ENCODE measurements at places on chromosomes 12 and 14.
A peak's percentile ranks its signal among the peaks of the same experiment; 100 is the strongest.

GRCh38 chr12:13205809-13206559 is 9.5 kb downstream of the EMP1 start:
- H3K27me3 ChIP-seq, result no peaks in the 10 kb centered on the region
- peaks cover 4% of the 10 kb centered on the region for H3K36me3 ChIP-seq
- peak; percentile 77 for DNase-seq

DNA sequence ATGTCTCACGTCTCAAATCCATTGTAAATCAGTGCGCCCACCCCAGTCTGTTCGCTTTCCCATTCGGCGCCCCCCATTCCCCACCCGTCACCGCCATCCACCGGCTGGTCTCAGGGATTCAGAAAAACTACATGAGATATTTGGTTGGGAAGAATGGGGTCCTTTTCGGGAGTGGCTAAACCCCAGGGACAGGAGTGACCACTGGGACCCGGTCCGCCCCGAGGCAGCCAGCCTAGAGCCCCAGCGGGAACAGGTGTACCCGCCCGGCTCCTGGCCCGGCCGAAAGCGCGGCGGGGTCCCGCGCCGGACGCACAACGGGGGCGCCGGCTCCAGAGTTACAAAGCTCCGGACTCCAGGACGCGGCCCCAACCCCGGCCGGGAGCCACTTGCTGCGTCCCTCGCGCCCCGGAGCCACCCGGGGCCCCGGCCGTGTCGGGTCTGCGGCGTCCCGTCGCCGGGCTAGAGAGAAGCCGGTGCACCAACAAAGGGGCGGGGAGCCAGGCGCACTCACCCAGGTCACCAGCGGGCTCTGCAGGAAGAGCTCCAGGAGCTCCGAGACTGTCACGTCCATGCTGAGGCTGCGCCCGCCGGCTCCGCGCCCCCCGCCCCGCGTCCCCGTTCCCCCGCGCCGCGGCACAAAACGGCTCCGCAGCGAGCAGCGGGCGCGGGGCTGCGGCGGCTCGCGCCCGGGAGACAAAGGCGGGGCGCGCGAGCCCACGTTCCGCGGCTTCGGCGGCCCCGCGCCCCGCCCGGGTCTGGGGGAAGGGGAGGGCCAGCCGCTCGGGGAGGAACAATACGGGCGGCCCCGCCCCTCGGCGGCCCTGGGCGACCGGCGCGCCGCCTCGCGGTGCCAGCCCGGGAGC is at the start of gene CCDC88C:
Gene CCDC88C, minus strand, starts transcription at position 701 of the 863 bp plus-strand sequence. Its CDS starts 130 bp downstream, at position 571.
- DNase-seq, result no peak
- H3K27ac ChIP-seq, result peak within 1 kb of the TSS; percentile 83
- peaks cover 32% of the 10 kb centered on the region for H3K36me3 ChIP-seq
- H3K4me3 ChIP-seq, result peak within 1 kb of the TSS; percentile 86

GRCh38 chr12:121117226-121117777 is 15.4 kb upstream of the P2RX7 start:
- no peaks in the 10 kb centered on the region for H3K4me1 ChIP-seq
- no peak overlapping the region for H3K27ac ChIP-seq
- no peak overlapping the region for H3K4me3 ChIP-seq
- H3K36me3 ChIP-seq, result no peaks in the 10 kb centered on the region

- H3K4me1 ChIP-seq, result peaks cover 13% of the 10 kb centered on the region
- no peaks in the 10 kb centered on the region for H3K36me3 ChIP-seq
- no peak for DNase-seq
- no peak overlapping the region for H3K27ac ChIP-seq
- H3K27me3 ChIP-seq, result no peaks in the 10 kb centered on the region
These were observed 264.0 kb downstream of the VRK1 start for GRCh38 chr14:97061198-97061597.

GRCh38 chr14:92652413-92653151 is 95.8 kb downstream of the LGMN start:
- no peaks in the 10 kb centered on the region for H3K36me3 ChIP-seq
- no peak for DNase-seq
- no peak overlapping the region for H3K4me3 ChIP-seq
- H3K27me3 ChIP-seq, result no peaks in the 10 kb centered on the region
- H3K4me1 ChIP-seq, result peaks cover 8% of the 10 kb centered on the region

- H3K4me3 ChIP-seq, result no peak overlapping the region
- H3K36me3 ChIP-seq, result peaks cover 5% of the 10 kb centered on the region
- no peak for DNase-seq
- H3K27ac ChIP-seq, result peak overlapping the region; percentile 55
- H3K4me1 ChIP-seq, result peaks cover 9% of the 10 kb centered on the region
These were observed 41.8 kb upstream of the SMUG1 start for GRCh38 chr12:54230555-54230954.

- no peaks in the 10 kb centered on the region for H3K4me1 ChIP-seq
- peaks cover 20% of the 10 kb centered on the region for H3K36me3 ChIP-seq
- H3K27me3 ChIP-seq, result no peaks in the 10 kb centered on the region
- H3K27ac ChIP-seq, result no peak overlapping the region
- H3K4me3 ChIP-seq, result no peak overlapping the region
These were observed 25.9 kb downstream of the CGRRF1 start for GRCh38 chr14:54535646-54536045.

DNA sequence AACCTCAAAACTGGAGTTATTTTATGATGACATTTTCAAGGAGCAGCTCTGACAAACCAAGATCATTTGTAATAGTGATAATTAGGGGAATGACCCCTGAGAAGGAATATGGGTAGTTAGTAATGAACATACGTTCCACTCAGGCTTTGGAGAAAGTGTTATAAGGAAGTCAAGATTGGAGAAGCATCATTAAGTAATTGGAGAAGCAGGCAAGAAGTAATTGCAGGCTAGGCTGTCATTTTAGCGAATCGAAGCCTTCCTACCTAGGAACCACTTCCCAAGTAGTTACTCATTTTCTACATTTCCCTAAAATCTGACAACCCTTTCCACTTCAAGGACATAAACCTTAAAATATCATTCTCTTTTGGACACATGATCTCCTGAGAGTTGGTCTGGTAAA is 1.2 kb downstream of the EDDM3B start:
- no peak for DNase-seq
- no peaks in the 10 kb centered on the region for H3K4me1 ChIP-seq
- no peak overlapping the region for H3K4me3 ChIP-seq
- no peak overlapping the region for H3K27ac ChIP-seq
- no peaks in the 10 kb centered on the region for H3K36me3 ChIP-seq

DNA sequence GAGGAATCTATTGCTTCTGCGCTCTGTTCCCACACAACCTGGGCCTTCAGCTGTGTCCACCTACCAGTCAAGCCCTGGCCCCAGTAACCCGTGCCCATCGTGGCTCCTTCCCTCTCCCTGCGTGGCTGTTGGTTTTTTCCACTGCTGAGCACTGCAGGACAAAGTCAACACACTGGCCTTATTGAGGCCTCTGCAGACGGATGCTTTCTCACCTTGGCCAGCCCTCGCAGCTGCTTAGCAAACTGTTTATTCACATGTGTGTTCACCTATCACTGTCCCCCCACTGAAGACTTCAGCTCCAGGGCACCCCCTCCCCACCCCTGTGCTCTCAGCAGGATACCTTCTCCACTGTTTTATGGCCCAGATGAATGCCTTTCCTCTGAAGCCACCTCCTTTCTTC is 12.8 kb upstream of the GPX2 start:
- peak; percentile 46 for DNase-seq
- H3K27me3 ChIP-seq, result no peaks in the 10 kb centered on the region
- no peaks in the 10 kb centered on the region for H3K4me1 ChIP-seq

- DNase-seq, result no peak
- no peaks in the 10 kb centered on the region for H3K27me3 ChIP-seq
- H3K4me1 ChIP-seq, result no peaks in the 10 kb centered on the region
- H3K27ac ChIP-seq, result no peak overlapping the region
- H3K36me3 ChIP-seq, result peaks cover 31% of the 10 kb centered on the region
- H3K4me3 ChIP-seq, result no peak overlapping the region
These were observed 19.1 kb upstream of the KCNK13 start for GRCh38 chr14:90042496-90043252.

DNA sequence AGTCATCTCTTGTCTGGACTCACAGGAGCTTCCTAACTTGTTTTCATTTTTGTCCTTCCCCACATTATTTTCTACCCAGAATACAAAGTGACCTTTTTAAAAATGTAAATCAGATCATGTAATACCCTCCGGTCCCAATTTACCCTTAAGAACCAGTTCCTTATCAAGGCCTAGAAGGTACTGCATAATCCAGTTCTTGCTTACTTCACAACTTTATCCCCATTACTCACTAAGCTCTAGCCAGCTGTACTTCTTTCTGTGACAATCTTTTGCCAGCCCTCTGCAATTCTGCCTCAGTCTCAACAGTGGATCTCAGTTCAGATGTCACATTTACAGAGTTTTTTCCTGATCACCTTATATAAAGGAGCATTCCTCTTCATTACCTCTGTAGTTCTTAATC is 11.6 kb downstream of the RAP1B start:
- no peaks in the 10 kb centered on the region for H3K27me3 ChIP-seq
- no peak for DNase-seq
- peaks cover 64% of the 10 kb centered on the region for H3K36me3 ChIP-seq
- H3K4me1 ChIP-seq, result peaks cover 25% of the 10 kb centered on the region
- H3K27ac ChIP-seq, result no peak overlapping the region

DNA sequence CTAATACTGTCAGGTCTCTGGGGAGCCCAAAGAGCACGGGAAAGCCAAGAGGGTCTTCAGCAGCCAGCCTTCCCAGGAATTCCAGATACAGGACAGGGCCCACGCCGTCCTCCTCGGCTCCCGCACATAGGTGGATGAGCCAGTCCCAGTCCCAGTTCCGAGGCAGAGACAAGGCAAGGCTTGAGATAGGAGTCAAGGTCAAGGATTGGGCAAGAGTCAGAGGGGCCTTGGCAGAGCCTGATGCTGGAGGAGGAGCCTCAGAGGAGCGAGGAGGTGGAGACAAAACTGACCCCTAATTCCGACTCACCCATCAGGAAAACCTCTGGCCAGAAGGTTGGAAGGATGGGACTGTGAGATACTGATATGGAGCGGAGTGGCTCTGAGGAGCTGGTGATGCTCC is 21.0 kb downstream of the KRT80 start:
- H3K27me3 ChIP-seq, result no peaks in the 10 kb centered on the region
- no peak overlapping the region for H3K27ac ChIP-seq
- peaks cover 11% of the 10 kb centered on the region for H3K4me1 ChIP-seq

GRCh38 chr14:64763085-64763782 is 59.0 kb downstream of the PLEKHG3 start:
- H3K4me1 ChIP-seq, result peaks cover 43% of the 10 kb centered on the region
- peak overlapping the region; percentile 70 for H3K27ac ChIP-seq
- no peak for DNase-seq
- no peaks in the 10 kb centered on the region for H3K36me3 ChIP-seq
- H3K4me3 ChIP-seq, result no peak overlapping the region

GRCh38 chr14:44995196-44995595 is 33.2 kb downstream of the TOGARAM1 start:
- no peak overlapping the region for H3K4me3 ChIP-seq
- DNase-seq, result no peak
- peaks cover 14% of the 10 kb centered on the region for H3K36me3 ChIP-seq
- no peaks in the 10 kb centered on the region for H3K27me3 ChIP-seq
- no peak overlapping the region for H3K27ac ChIP-seq

DNA sequence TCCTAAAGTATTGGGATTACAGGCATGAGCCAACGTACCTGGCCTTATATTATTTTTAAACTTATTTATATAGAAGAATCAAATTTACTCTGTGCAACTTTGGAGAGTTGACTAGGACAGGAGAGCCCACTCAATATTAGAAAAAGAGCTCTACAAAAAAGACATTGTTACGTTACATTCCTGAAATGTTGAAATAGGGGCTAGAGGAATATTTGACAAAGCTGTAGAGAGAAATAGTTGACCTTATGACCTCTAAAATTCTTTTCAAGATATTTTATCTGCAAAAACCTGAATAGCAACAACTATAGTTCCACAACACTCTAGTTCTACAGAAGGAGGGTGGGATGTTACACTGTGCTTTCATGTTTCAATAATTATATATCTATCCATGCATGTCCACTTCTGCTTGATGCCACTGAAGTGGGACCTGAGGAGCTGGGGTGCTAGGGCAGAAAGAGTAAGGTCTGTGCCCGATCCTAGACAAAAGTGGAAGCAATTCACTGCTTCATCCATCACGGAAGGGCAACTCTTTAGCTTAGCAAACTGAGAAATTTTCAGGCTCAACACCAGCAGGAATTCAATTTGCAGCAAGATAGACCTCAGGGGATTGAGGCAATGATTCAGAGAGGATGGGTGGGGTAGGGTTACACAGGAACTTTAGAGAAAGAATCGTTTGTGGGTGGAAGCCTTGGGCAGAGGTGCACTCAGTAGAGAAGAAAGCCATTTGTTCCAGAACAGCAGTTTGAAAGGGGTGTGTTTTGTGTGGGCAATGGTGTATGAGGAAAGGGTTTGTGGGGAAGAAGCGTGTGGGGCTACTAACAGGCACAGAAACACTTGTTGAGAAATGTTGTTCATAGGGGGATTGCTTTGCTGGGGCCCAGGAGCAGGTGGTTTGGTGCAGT is 16.0 kb upstream of the RNASE10 start:
- H3K27me3 ChIP-seq, result no peaks in the 10 kb centered on the region
- DNase-seq, result no peak
- H3K36me3 ChIP-seq, result no peaks in the 10 kb centered on the region
- H3K27ac ChIP-seq, result no peak overlapping the region

DNA sequence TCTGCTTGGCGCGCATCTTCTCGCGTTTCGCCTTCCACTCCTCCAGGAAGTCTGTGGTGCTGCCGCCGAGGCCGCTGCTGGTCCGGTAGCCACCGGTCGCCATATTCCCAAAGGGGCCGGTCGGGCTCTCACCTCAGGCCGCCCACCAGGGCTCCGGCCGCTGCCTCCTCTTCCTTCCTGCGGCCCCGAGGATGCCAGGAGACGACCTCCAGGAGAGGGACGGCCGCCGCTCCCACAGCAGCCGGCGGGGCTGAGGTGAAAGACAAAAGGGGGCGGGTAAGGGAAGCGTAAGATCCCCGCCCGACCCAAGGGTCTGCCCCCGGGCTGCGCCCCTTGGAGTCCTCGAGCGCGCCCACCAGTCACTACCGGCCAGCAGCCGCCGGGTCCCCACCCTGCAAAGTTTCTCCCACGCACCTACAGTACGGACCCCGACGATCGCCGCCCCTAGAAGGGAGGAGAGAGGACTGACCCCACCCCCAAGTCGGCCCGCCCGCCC is 574 bp downstream of the PAWR start:
- no peaks in the 10 kb centered on the region for H3K27me3 ChIP-seq
- peak overlapping the region; percentile 94 for H3K4me3 ChIP-seq
- H3K27ac ChIP-seq, result peak overlapping the region; percentile 97
- H3K36me3 ChIP-seq, result peaks cover 7% of the 10 kb centered on the region
- DNase-seq, result peak; percentile 57
- peaks cover 33% of the 10 kb centered on the region for H3K4me1 ChIP-seq

DNA sequence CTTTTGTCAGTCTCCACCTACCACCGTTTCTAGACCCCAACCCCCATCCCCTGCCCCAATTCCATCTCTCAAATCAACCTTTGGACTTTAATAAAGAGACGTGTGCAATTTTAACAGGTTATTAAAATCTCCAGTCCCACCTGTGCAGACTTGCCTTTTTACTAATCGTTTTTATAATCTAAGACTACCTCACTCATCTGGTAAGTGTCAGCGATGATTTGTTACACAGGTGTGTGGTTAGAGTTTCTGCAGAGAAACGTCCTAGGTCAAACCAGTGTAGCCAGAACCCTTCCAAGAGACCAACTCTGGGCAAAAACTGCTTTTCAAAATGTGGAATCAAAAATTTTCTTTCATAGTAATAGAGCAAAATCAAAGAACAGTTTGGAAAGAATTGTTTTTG is 60.4 kb upstream of the PELI2 start:
- no peaks in the 10 kb centered on the region for H3K27me3 ChIP-seq
- no peak for DNase-seq
- no peaks in the 10 kb centered on the region for H3K36me3 ChIP-seq
- H3K27ac ChIP-seq, result no peak overlapping the region
